ENCODE measurements at places on chromosomes 5 and 9. TPM values are rescaled to one million over a fixed set of nuclear protein-coding genes. Genes with fewer than 3 reads are reported as not detected.

The MVB12B gene
- 24.7 TPM for polyA plus RNA-seq

The EIF4E1B gene
- not detected for polyA plus RNA-seq

The PCDHGB4 gene
- 5.9 TPM for polyA plus RNA-seq

The SEMA4D gene
- 25.4 TPM for polyA plus RNA-seq

The SUSD3 gene
- polyA plus RNA-seq: 4.3 TPM

The NME5 gene
- polyA plus RNA-seq: 8.7 TPM

The FLT4 gene
- 44.2 TPM for polyA plus RNA-seq

The BARHL1 gene
- not detected for polyA plus RNA-seq

The CEL gene
- polyA plus RNA-seq: 1.9 TPM
